ENCODE measurements at places on chromosomes 1 and 21.

- no peak for DNase-seq
Observed at GRCh38 chr21:39263372-39263771, 50.1 kb downstream of the BRWD1 start.

- DNase-seq: no peak
Observed at GRCh38 chr21:8994640-8995511, 1526.5 kb upstream of the TPTE start.

- DNase-seq: no peak
Observed at GRCh38 chr1:66278260-66279021, 255.5 kb upstream of the SGIP1 start.

DNA sequence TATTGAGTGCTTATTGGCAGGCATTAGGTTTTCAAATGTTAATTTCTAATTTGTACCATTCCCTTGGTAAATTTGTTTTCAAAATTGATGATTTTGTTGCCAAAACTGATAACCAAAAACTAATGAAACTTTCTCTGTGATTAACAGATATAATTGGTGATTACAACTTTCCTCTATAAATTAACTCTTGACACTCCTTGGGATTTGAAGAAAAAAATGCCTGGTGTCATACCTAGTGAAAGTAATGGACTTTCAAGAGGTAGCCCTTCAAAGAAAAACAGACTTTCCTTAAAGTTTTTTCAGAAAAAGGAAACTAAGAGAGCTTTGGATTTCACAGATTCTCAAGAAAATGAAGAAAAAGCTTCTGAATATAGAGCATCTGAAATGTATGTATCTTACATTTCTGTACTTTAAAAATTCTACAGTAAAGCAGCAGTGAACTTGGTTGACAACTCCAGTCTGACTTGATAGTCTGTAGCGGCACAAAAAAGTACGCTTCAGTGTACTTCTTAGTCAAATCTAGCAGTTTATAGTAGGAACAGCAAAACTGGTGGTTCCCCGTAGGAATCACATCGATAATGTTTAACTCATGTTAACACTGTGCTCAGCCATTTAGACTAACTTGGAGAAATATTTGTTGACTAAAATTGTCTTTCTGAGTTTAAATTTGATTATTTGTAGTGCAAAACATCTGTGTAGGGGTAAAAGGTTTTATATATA lies 3.0 kb downstream of the USP1 start:
- DNase-seq: no peak

- no peak for DNase-seq
Observed at GRCh38 chr1:75672528-75673393, 51.7 kb upstream of the ACADM start.

DNA sequence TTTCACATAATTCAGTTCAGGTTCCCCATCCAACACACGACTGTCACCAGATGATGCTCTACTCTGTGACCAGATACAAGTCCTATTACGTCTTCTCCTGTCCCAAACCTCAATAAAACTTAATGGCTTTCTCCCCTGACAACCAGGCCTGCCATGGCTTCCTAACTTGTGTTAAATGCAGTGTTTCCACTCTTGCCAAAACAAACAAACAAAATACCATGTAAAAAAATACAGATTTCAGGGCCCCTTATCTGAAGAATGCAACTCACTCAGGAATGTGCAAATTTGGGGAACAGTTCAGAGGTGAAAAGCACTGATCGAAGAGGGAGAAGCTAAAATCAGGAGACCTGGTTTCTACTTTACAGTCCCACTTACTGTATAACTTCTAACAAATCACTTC lies 863 bp upstream of the NUF2 start:
- DNase-seq: no peak
